ENCODE measurements at places on chromosomes 2 and 18.

- DNase-seq: no peak
These were observed 170.1 kb downstream of the RBM43 start for GRCh38 chr2:151091583-151091982.

- no peak for DNase-seq
These were observed 1043.9 kb downstream of the TMEM182 start for GRCh38 chr2:103805746-103806145.

GRCh38 chr2:164515030-164515429 lies 106.3 kb downstream of the GRB14 start:
- DNase-seq: peak; percentile 14

- DNase-seq: no peak
These were observed 162.9 kb upstream of the AGAP1 start for GRCh38 chr2:235330775-235331451.

- no peak for DNase-seq
These were observed 139.3 kb downstream of the KCTD1 start for GRCh38 chr18:26409091-26409490.

GRCh38 chr2:168685600-168686451 lies 116.6 kb upstream of the NOSTRIN start:
- DNase-seq: no peak

DNA sequence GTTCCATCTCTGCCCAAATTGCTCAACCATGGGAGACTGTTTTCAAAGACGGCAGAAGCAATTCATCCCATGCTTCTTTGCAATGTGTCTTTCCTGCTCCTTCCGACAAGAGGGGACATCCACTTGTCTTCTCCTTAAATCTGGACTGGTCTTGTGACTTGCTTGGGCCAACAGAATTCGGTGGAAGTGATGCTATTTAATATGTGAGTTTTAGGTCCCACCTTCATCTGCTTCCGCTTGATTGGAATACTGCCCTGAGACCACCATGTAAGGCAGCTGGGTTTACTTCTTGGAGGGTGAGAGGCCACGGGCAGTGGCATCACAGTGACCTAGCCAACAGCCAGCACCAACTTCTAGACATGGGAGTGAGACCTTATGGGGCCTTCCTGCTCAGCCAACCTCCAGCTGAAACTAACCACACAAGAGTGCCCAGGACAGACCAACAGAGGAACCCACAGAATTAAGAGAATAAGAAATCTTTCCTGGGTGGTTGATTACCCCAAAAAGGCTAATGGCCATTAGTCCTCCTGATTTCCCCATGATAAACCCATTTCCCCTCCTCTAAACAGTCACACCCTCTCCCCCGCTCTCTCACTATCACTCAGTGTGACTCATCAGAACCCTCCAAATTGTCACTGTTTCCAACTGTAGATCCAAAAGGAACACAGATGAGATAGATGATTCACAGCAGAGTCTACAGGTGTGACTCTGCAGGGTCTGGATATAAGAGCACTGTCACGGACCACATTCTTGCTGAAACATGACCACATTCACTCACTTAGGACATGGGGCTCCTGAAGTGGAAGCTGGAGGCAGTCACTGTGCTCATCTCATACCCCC lies 16.2 kb upstream of the RHOB start:
- no peak for DNase-seq

GRCh38 chr2:45726188-45726587 lies 74.7 kb downstream of the PRKCE start:
- DNase-seq: no peak

GRCh38 chr2:190670182-190670946 lies 21.5 kb downstream of the NAB1 start:
- DNase-seq: no peak

- DNase-seq: no peak
These were observed 32.4 kb downstream of the ATP6V1C2 start for GRCh38 chr2:10753876-10754275.

DNA sequence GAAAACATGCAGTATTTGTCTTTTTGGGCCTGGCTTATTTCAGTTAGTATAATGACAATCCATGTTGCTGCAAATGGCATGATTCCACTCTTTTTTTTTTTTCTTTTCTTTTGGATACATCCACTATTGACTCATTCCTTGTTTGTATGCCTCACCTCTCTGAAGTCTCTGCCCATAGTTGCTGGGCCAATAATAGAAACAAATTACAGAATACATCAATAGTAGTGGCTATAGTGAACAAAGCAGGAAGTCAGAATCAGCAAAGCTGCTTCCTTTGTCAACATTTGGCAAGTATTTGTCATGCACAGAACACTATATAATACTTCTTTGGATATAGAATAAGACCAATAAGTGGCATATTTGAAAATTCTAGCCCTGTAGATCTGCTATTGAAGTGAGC lies 609.7 kb downstream of the STK39 start:
- DNase-seq: no peak

DNA sequence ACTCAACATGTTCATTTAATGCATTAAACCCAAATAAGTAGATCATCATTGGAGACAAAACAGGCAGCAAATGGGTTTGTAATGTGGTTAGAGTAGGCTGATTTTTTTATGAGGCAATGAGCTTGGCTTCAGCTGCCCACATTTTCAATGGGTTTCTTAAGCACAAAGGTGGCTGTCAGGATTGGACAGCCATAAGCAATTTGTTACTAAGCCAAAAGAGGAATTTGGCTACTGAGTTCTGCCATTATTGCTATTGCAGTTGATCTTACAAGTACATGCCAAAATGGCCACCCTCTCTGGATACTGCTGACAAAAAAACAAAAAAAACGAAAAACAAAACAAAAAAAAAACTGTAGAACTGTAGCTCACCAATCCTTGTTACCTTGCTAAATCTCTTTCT lies 1348.0 kb upstream of the PIK3C3 start:
- DNase-seq: no peak

GRCh38 chr18:55501579-55501978 lies 86.4 kb downstream of the TCF4 start:
- no peak for DNase-seq

Measured in NCI-H1092 (cell line).